ENCODE measurements at places on chromosomes 5 and 9.

DNA sequence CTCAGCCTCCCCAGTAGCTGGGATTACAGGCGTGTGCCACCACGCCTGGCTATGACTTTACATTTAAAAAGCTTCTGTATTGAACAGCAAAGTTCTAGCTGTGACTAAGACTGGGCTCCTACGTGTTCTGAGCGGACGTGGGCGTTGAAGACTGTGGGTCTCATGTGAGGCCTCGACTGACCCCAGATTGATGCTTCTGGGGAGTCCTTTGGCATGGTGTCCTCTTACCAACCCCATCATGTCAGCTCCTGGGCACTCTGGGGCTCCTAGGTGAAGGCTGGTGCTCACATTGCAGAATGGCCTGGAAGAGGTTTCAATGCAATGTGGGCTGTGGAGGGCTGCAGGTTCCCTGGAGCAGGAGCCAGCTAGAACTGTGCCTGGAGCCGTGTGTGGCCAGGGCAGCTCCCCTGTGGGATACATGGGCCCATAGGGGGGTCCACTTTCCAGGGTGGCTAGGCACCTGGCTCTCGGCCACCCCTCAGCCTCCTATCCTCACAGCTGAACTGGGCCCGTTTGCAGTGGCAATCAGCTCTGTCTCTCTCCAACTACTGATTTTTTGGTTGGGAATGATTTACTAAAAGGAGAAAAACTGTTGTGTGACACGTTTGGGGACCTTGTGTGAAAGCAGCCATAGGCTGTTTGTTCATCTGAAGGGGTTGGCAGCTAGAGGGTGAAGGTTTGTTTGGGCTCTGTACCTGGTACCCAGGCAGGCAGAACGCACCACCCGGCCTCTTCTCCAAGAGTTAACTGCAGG lies 29.7 kb downstream of the SLC25A25 start:
- no peak for DNase-seq

GRCh38 chr5:130908186-130908585 lies 256.9 kb downstream of the HINT1 start:
- DNase-seq, result no peak

GRCh38 chr9:114366334-114367128 lies 21.3 kb downstream of the AKNA start:
- no peak for DNase-seq

GRCh38 chr5:91311168-91311696 lies 71.9 kb downstream of the ARRDC3 start:
- no peak for DNase-seq

DNA sequence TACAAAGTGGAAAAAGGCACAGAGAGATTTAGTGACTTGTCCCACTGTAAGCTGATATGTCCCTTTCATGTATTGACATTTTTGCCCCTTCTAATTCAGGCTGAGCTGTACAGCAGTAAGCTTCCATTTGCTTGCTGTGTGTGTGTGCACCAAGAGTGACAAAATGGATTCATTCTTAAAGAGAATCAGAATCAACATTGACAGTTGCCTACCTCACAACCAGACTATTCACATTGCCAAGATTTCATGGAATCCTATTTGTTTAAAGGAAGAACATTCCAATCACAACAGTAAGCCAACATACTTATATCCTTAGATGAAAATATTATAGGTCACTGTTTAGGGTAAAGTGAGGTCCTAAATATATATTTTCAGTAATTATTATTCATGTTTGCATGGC lies 102.6 kb downstream of the TMEM232 start:
- DNase-seq, result no peak

DNA sequence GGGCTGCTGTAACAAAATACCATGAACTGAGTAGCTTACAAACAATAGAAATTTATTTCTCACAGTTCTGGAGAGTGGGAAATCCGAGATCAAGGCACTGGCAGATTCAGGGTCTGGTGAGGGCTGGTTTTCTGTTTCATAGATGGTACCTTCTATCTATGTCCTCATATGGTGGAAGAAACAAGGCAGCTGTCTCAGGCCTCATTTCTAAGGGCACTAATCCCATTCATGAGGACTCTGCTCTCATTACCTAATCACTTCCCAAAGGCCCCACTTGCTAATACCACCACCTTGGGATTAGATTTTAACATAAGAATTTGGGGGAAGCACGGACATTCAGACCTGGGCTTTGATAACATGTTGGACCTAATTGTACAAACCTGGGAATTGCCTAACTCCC lies 13.5 kb downstream of the RFESD start:
- DNase-seq, result no peak

DNA sequence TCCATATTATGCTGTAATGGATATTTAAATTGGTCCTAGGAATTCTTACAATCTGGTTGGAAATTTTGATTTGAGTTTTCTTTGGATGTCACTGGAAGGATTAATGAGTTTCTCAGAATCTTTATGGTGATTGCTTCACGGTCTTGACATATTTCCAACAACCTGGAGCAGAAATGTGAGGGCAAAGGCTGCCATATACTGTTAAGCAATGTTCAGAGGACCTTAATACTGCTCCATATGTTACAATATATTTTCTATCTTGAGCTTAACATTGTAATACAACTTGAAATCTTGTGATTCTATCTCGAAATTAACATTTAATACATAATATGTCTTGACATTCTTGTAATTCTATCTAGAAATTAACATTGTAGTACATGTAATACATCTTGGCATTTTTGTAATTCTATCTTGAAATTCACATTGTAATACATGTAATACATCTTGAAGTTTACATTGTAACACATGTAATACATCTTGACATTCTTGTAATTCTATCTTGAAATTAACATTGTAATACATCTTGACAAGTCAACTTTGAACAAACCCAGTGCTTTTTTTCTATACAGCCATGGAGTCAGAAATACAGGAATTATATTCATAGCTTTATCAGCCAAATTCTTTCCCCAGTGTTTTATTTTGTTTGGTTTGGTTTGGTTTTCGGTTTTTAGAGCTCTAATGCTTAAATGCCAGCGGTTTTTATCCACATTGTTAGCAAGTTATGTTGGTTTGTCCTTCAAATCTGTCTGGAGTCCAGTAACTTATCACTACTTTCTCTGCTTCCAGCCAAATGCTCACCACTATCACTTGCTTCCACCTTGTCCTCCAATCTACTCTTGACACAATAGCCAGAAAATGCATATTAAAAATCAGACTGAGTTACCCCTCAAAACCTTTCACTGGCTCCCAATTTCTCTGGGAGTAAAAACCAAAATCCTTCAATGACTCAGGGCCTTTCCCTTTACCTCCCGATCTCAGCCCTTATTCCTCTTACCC lies 3.0 kb upstream of the TUT7 start:
- no peak for DNase-seq

DNA sequence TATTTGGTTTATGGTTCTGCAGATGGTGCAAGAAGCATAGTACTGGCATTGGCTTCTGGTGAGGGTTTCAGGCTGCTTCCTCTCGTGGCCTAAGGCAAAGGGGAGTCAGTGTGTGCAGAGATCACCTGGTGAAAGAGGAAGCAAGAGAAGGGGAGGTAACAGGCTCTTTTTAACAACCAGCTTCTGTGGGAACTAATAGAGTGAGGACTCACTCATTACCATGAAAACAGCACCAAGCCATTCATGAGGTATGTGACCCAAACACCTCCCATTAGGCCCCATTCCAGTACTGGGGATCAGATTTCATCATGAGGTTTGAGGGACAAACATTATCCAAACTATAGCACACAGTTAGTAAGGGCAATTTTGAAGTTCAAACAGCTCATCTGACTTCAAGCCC lies 263.5 kb downstream of the TMEM38B start:
- DNase-seq, result no peak

DNA sequence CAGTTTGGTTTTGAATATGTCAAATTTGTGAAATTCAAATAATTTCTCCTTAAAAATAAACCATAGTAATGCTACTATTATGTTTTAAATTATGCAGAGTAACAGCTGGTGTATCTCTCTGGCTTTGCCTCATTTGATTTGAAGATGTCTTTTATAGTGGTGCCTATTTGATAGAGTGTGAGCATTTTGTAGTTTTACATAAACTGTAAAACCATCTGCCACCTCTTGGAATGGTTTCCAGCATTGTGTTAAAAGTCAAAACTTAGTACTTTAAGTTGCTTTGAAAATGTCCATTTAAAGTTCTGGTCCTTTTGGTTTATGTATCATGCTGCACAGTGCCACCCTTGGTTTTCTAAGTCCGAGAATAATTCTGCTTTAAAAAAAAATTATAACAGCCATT lies 15.6 kb downstream of the PRDM6 start:
- no peak for DNase-seq

GRCh38 chr9:121303456-121304451 lies 35.8 kb downstream of the GSN start:
- DNase-seq, result no peak

- no peak for DNase-seq
These were observed 1584.3 kb upstream of the NUDT12 start for GRCh38 chr5:105146867-105147266.

DNA sequence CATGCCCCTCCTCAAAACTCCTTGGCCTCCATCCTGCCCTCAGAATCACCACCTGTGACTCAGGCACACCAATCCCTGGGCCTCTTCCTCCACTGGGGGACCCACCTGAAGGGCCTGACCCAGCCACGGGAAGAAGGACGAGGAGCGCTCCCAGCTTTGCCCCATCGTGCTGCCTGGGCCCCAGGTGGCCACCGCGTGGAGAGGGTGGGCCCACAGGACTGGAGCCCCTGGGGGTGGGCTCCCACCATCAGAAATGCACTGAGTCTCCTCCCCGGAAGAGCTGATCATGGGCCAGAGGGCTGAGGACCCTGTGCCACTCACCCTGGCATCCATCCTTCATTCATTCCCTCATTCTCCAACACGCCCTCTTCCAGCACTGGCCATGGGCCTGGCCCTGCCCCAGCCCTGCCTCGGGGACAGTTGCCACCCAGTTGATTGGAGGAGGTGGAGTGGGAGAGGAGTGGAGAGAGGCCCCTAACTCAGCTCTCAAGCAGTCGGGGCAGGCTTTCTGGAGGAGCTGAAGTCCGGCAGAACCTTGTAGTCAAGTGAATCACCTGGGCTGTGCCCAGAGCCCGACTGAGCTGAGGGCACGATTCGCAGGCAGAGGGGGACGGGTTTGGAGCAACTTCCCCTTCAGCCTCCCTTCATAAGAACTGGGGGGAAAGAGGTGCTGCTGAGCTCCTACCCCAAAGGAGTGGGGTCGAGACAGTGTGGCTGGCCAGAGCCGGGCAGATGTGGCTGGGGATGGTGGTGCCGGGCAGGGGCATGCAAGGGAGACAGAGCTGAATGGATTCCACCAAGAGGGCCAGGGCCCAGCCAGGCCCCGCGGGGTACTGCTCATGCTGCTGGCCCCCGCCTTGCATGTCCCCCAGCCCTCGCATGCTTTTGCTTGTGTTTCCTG lies 29.6 kb downstream of the DNM1 start:
- DNase-seq, result no peak

DNA sequence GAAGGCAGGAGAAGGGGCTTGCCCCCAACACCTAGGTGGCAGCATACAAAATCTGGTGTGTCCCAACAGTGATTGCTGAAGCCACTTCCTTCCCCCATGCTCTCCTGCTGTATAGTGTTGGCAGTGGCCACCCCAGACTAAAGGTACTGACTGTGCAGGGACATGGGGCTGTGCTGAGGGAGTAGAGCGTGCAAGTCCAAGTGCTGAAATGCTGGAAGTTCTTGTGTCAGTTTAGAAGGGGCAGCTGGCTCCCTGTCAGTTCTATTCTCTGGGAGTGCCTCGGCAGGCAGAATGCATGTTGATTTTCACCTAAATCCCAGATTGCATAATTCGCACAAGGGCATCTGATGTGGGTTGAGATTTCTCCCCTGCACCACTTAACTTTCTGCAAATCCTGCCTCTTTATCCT lies 68.6 kb downstream of the GDNF start:
- DNase-seq, result no peak

- DNase-seq, result no peak
These were observed 128.4 kb downstream of the EPB41L4A start for GRCh38 chr5:112290691-112291090.

GRCh38 chr5:54259090-54259489 lies 51.3 kb downstream of the ARL15 start:
- no peak for DNase-seq

GRCh38 chr5:137439645-137440044 lies 59.5 kb downstream of the SPOCK1 start:
- DNase-seq, result no peak

GRCh38 chr5:102539996-102540728 lies 41.4 kb upstream of the SLCO6A1 start:
- DNase-seq, result no peak

GRCh38 chr9:112846528-112847488 lies 43.9 kb downstream of the SLC46A2 start:
- no peak for DNase-seq

DNA sequence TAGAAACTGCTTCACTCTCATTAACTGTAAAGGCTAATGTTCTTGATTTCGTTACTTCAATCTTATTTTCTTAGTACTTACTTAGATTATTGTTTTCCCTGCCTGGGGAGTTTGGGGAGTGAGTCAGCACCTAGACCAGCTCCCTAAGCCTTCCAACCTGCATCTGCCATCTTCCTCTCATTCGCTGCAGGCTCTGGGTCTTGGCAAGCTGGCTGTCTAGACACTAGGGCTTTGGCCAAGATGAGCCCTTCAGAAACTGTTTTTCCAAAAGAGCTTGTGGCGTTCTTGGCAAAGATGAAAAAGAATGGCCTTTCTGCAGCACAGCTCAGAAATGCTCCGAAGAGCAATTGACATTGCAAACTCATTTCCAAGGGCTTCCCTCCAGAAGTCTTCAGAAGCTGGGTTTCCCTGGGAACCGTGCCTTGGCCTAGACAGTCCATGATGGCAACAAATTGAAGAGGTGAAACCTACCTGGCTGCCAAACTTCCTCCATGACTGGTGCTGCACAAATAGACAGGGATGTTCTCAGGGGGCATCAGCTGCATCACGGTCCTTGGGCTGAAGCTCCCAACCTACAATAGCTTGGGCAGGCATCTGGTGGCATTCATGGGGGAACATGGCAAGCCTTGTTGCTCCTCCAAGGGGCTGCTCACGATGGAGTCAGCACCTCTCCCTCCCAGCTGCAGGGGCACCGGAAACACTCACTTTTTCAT lies 76.6 kb downstream of the NSUN2 start:
- DNase-seq, result no peak

GRCh38 chr9:112013266-112013665 lies 116.7 kb downstream of the UGCG start:
- DNase-seq, result no peak

GRCh38 chr5:180646289-180646962 lies 3.0 kb downstream of the FLT4 start:
- DNase-seq, result no peak

- DNase-seq, result no peak
These were observed 110.3 kb upstream of the PTCH1 start for GRCh38 chr9:95626885-95627558.

DNA sequence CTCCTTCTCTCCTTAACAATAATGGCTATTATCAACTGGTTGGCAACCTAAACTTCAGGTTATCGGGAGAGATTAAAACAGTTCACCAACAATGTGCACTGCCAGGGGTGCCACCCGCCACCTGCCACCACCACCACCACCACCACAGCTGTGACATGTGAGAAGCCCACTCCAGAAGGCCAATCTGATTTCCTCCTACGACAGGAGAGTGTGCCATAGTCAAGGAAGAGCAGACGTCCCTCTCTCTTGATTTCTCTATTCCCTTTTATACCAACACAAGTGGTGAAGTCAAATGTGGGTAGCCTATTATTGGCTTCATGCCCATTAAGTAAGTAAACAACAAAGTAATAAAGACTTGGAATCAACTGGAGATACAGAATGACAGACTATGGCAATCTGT lies 22.4 kb downstream of the GNAQ start:
- no peak for DNase-seq

- DNase-seq, result no peak
These were observed 36.6 kb upstream of the SPTLC1 start for GRCh38 chr9:92151691-92152393.
